Mammary epithelial cell (primary cell): ENCODE measurements at places on chromosomes 6 and 20. TPM values are rescaled to one million over a fixed set of nuclear protein-coding genes. Genes with fewer than 3 reads are reported as not detected.

GRCh38 chr20:47789764-47790579, 4.7 kb upstream of the SULF2 start:
- peak; percentile 92 for DNase-seq

- DNase-seq: peak; percentile 45
Observed at GRCh38 chr6:106134087-106134770, 48.1 kb downstream of the PRDM1 start.

AGPAT4 gene
- 5.6 TPM for polyA plus RNA-seq

ROMO1 gene
- polyA plus RNA-seq: 386 TPM

GRCh38 chr20:13333036-13333435, 112.0 kb downstream of the ISM1 start:
- DNase-seq: no peak

DNA sequence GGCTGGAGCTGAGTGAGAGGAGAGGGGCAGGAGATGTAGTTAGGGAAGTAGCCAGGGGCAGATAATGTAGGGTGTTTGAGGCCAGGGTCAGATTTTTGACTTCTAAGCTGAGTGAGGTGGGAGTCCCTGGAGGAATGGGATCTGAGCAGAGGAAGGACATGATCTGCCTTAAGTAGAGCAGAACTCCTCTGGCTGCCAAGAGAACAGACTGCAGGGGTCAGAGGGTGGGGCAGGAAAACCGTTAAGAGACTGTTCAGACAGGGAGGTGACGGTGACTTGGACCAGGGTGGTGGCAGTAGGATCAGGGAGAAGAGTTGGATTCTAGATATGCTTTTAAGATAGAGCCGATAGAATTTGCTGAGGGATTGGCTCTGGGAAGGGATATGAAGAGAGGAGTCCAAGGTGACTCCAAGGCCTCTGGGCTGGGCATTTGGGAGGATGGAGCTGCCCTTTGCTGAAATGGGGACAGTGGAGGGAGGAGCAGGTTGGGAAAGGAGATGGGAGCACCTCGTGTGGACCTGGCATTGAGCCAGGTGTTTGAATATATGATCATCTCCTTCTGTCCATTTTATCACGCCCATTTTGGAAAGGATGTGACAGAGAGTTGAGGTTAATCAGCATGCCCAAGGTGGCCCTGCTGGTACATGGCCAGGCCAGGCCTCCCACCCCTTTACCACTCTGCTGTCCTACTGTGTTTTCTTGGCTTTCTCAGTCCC, 18.8 kb downstream of the EYA2 start:
- DNase-seq: no peak

SASH1 gene
- polyA plus RNA-seq: 5.0 TPM

- DNase-seq: peak; percentile 5
Observed at GRCh38 chr6:151160929-151161757, 78.6 kb upstream of the AKAP12 start.

DNA sequence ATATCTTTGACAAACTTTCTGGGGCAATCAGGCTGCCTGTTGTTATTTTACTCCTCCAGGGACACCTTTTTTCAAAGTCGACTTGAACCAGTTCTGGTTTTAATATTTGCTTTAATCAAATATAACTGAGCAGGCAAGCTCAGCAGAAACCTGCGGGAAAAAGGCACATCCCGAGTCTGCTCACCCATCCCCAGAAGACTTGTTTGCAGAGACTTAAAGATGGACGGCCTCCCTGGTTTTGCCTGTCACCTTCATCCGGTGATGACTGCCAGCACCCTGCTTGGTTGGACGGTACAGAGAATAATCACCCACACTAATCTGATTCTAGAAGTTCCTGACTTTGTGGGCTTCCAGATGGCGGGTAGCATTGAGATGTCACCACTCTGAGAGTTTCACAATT, 36.8 kb downstream of the PPP1R3G start:
- no peak for DNase-seq

WFDC12 gene
- 0.10 TPM for polyA plus RNA-seq

IL17F gene
- not detected for polyA plus RNA-seq

DNA sequence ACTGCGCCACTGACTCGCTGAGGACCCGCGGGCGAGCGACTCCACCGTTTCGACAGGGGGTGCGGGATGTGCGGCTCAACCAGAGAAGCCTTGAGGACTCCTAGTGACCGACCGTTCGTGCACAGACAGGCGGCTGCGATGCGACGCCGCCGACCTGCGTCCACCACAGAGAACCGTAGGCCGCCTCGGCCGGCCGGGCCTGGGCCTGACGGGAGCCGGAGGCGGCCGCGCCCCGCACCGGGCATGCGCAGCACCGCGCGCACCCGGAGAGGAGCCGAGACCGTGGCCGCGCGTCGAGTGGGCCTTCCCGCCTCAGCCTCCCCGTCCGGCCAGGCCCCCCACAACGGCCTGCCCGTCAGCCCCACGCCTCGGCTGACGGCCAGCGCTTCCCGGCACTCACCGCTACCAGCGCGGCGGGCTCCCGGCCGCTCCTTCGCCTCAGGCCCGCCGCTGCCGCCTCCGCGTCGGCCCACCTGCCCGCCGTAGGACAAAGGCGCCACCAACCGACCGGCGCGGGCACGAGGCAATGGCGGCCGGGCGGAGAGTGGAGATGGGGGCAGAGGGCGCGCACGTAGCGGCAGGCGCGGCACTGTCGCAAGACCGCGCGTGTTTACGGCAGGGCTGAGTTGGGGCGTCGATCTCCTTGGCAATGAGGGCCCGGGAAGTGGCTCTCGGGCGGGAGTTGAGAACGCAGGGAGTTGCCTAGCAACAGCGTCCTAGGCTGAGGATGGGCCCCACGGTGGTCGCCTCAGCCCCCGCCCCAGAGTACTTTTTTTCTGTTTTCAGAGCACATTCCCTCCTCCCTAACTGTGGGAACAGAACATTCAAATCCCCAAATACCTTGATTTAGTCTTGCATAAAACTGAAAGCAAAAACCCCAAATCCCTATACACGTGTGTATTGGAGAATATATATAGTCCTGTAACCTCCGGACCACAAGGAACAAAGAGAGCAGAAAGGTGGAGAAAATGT, at the start of gene NCOA5:
NCOA5 (minus strand) TSS at position 546 of the 972 bp plus-strand sequence. CDS start 10,538 bp downstream, outside the sequence.
- peak; percentile 94 for DNase-seq

SPEF1 gene
- polyA plus RNA-seq: 0.08 TPM

DNA sequence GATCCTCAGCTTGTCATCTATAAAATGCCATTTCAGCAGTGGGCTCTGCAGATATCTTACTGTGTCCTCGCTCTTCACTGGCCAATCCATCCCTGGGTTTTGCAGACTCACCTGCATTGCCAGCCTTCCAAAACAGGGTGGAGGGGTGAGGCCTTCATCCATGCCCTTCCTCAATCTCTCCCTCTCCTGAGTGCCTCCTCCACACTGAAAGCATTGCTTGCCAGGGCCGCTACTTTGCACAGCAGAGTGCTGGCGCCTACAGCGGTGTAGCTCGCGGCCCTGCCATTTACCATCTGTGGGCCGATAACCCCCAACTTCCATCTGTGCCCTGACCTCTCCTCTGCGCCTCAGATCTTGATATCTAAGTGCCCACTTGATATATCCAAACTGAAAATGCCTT, 29.4 kb downstream of the TM9SF4 start:
- DNase-seq: no peak

- peak; percentile 37 for DNase-seq
Observed at GRCh38 chr20:50450881-50451752, 59.1 kb upstream of the PTPN1 start.

FOXO3 gene
- 23.3 TPM for polyA plus RNA-seq

GRCh38 chr6:43915986-43916923, 146.2 kb downstream of the VEGFA start:
- DNase-seq: no peak

DNA sequence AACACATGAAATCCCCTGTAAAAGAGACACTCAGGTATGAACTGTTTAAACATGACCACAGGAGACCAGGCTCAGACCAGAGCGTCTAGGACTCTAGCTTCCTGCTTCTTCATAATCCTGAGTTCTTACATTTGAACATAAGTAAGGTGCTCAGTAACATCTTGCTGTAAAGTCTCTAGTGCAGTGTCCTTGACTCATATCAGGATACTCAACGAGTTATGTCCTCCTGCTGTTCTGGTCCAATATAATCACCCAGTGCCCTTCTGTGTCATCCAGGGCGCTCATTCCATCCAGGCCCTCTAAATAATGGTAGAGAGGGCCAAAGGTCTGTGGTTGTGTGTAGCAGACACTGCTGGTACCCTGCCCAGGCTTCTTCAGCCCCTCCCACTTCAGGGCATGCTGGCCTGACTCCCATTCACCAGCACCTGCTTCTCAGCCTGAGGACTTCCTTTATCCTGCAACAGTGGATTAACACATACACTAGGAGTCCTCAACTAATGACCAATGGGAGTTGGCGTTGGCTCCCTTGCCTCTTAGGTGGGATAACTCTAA, 66.8 kb upstream of the MOCS1 start:
- no peak for DNase-seq

- no peak for DNase-seq
Observed at GRCh38 chr6:89596056-89596455, 42.5 kb downstream of the LYRM2 start.

GRCh38 chr6:41733360-41733706, 2.1 kb downstream of the TFEB start:
- DNase-seq: peak; percentile 38

DNA sequence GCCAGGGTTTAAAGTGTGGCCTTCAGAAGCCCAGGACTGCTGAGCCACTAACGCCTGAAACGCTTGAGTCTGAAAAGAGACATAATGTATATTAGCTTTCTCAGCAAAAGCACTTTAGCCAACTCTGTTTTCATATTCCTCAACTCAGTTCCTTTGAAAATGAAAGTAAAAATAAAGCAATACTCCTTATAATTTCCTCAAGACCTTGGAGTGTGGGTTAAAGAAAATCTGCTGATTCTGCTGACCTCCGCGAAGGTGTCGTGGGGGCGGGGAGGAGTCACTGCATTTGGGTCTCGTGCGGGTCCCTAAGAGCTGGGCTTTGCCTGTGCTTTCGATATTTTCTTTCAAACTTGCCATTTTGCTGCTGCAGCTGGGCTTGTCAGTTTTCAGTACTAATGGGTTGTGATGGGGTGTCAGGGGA, 142.2 kb upstream of the ARID1B start:
- DNase-seq: no peak

DNA sequence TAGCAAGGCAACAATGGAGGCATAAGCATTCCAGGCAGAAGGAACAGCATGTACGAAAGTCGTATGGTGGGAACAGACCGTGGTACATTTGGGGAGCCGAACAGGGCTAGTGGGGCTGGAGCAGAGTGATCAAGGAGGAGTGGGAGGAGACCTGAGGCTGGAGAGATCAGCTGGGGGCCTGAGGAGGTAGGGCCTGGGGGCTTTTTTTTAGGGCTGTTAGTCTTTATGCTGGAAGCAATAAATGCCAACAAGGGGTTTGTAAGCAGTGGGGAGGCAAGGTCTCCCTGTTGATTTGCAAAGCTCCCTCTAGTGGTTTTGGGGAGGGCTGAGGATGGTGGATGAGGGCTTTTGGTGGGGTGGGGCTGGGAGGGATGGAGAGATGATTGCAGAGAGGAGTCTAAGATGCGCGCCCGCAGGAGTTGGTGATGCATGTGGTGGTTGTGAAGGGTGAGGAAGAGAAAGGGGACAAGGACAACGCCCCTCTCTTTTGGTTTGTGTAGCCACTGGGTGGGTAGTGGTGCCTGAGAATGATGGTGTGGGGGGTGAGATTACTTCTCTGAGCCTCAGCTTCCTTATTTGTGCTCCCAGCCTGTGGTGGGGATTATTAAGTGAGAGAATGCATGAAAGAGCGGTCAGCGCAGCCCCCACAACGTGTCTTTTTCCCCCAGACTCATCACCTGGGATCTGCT, 74.1 kb upstream of the TOX2 start:
- DNase-seq: no peak

GRCh38 chr6:51045548-51045947, 226.9 kb downstream of the TFAP2B start:
- DNase-seq: peak; percentile 81

DNA sequence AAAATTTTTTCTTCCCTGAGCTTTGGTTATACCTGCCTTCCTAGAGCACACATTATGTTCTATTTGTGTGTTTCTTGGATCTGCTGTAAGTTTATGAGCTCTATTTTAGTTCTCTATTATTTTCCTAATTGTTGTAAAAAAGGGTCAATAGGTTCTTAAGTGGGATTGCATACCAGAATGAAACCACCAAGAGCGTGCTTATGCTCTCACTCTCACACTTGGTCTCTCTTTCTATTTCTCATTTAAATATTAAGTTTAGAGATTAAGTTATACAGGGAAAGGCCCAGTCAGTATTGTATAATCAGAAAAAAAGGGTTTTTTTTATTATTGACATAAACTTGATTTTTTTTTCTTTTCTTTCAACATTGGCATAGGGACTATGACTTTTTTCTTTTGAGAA, 96.8 kb downstream of the RIMS1 start:
- no peak for DNase-seq

DNA sequence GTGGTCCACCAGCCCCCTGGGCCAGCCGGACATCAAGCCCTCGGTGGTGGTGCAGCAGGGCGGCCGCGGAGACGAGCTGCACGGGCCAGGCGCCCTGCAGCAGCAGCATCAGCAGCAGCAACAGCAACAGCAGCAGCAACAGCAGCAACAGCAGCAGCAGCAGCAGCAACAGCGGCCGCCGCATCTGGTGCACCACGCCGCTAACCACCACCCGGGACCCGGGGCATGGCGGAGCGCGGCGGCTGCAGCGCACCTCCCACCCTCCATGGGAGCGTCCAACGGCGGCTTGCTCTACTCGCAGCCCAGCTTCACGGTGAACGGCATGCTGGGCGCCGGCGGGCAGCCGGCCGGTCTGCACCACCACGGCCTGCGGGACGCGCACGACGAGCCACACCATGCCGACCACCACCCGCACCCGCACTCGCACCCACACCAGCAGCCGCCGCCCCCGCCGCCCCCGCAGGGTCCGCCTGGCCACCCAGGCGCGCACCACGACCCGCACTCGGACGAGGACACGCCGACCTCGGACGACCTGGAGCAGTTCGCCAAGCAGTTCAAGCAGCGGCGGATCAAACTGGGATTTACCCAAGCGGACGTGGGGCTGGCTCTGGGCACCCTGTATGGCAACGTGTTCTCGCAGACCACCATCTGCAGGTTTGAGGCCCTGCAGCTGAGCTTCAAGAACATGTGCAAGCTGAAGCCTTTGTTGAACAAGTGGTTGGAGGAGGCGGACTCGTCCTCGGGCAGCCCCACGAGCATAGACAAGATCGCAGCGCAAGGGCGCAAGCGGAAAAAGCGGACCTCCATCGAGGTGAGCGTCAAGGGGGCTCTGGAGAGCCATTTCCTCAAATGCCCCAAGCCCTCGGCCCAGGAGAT, 1.0 kb downstream of the POU3F2 start:
- DNase-seq: no peak

CRISP2 gene
- polyA plus RNA-seq: not detected

GRCh38 chr6:88157106-88157505, 9.0 kb downstream of the CNR1 start:
- no peak for DNase-seq

GRCh38 chr6:162294029-162294428, 433.5 kb downstream of the PRKN start:
- no peak for DNase-seq

- DNase-seq: no peak
Observed at GRCh38 chr6:126048635-126049034, 62.3 kb downstream of the TRMT11 start.
